ENCODE measurements at places on chromosomes 1 and 21.

DNA sequence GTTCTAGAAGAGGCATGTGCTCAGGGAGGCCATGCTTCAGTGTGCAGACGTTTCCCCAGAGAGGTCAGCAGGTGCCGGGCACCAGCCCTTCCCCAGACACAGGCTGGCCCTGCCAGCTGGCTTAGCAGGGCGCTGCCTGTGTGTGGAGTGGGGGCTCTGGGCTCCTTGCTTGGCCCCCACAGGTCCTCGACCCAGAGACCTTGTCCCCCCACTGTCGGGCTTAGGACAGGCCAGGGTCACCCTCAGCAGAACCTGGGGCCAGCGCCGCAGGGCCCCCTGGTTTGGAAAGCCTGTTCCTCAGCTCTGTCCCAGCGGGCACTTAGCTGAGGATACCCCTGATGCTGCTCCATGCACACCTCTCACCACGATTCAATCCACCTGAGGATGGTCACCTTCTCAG is 172.3 kb upstream of the ARHGEF16 start:
- no peak for DNase-seq

DNA sequence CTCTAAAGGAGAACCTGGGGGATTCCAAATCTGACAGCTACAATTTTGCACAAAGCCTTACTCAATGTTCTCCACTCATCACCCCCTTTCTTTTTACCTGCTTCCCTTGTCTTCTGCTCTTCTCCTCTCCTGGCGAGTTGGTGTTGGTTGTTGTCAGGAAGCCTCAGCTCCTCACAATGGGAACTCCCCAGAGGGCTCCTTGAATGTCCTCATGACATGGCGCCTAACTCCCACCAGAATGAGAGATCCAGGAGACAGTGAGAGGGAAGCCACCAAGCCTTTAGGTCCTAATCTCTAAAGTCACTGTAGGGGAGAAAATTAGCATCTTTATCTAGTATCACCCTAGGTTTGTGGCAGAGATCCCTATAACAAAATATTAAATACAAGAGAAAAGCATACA is 87.8 kb downstream of the SLC16A1 start:
- no peak for DNase-seq

DNA sequence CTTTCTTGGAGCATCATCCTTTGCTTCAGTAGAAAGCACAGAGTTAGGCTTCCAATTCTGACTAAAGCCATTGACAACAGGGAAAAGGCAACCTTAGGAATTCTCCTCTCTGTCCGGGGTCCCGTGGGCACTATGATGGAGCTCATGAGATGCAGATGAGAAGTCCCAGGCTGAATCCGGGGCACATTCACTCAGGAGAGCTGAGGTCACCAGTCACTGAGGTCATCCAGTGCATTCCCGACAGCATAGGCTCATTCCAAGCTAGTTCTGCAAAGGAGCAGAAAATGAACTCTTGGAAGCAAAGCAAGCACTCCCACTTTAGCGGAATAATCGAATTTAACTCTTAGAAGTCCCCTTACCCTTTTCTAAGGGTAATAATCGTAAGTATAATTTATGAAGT is 6.8 kb downstream of the CR1 start:
- no peak for DNase-seq

DNA sequence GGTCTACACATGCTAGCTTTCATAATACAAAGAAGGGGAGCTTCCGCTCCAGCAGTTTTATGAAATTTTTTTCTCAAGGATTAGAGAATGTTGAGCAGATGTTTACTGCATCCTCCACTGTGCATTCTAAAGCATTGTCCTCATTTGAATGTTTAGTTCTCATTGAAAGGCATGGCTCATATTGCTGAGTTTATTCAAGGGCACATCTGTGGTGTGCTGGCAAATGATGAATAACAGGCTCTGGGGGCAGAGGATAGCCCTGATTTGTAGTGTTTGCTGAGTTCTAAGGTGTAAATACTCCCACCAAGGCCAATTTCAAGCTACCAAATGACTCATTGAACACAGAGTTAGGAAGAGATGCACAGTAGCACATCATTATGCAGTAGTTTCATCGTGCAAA is 303.2 kb upstream of the FAM78B start:
- no peak for DNase-seq

- DNase-seq, result no peak
These were observed 1083.1 kb downstream of the PLA2G4A start for GRCh38 chr1:187911820-187912219.

DNA sequence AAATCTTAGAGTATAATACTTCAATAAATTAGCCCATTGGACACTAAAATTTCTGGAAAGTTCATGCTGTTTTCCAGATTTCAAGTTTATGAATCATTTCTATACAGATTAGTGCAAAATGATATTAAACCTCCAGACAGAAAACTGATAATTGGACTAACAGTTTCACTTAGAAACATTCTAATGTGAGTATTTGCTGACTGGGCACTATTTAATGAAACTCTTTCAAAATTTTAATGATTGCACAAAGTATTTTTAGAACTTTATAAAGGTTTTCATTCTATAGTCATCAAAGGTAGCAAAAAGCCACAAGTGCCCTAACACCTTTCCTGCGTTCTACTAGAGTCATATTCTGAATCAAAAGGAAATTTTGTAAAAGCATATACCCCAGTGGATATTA is 81.0 kb downstream of the TTLL7 start:
- DNase-seq, result no peak

- peak; percentile 81 for DNase-seq
These were observed at the start of gene SLC35A3 for GRCh38 chr1:99969729-99970621. TSS of gene SLC35A3 (plus strand) at chr1:99969996. CDS start at chr1:99993555, 23,559 bp downstream.

DNA sequence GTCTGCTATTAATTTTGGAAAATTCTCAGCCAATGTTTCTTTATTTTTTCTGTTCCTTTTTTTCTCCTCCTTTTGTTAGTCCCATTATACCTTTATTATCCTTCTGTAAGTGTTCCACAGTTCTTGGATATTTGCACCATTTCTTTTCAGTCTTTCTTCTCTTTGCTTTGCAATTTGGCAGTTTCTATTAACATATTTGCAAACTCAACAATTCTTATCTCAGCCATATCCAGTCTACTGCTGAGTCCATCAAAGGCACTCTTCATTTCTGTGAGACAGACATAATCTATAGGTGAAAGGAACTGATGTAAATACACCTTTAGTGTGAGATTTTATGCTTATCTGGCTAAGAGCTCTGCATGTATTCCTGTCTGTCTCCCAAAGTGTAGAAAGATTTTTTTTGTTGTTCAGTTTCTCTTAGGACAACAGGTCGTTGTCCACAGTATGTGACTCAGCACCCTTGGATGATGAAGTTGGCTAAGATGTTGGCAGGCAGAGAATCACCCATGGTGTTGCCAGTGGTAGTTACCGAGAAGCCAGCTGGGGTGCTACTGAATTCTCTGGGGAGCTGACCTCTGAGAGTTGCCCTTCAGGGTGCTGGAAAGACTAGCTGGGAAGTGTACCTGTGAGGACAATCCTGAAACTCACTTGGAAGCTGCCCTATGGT is 38.4 kb downstream of the LEPR start:
- no peak for DNase-seq

DNA sequence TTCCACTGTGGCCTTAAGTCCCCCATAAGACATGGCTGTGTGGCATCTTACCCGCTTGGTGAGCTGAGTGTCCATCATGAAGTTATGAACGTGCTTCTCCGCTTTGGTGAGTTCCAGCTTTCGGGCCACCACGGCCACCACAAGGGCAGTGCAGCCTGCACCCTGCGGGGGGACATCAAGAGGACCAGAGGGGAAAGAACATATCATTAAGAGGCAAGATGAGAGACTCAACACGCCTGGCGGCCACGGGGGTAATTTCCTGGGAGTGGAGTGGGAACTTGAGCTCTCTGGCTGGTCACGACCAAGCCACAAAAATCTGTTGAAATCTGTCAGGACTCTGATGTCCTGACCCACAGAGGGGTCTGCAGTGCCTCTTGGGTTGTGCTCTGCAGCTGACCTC is 117.9 kb upstream of the ADAR start:
- DNase-seq, result no peak

- DNase-seq, result no peak
These were observed 25.8 kb downstream of the SHISAL2A start for GRCh38 chr1:52658795-52659194.

GRCh38 chr1:211811848-211812247 is 18.7 kb downstream of the LPGAT1 start:
- DNase-seq, result no peak

GRCh38 chr1:94527447-94528031 is 14.0 kb downstream of the F3 start:
- DNase-seq, result no peak

- DNase-seq, result no peak
These were observed 104.9 kb upstream of the SNX7 start for GRCh38 chr1:98556521-98557158.

DNA sequence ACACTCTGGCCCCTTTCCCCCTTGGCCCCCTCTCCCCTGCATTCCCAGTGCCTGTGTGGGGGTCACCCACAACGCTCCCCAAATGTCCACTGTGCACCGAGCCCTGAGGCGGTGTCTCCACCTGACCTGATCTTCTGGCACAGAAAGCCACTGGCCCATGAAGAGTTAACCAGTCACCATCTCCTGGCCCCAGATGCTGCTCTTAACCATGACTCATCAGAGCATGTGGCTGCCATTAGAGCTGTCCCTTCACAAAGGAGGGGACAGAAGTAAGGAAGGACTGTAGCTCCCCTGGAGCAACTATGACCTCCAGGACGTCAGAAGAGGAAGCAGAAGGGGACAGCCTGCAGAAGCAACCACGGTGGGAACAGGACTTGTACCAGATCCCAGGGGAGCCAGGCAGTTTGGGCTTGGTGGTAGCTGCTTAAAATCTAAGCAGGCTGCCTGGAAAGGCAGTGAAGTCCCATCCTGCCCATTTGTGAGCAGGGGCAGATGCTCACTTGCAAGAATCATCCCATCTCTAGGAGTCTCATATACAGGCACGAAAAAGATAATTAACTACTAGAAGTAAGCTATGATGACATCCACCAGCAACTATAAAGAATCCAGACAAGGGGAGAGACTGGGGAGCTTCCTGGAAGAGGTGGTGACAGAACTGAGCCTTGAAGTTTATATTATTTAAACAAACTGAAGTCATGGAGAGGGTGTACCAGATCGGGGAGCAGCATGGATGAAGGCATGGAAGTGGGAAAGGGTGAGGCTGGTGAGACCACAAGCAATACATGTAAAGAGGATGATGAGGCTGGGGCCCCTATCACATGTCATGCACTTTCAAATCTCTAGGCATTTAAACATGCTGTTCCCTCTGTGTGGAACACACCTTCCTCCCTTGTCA is 1.1 kb upstream of the TTC39A start:
- no peak for DNase-seq

GRCh38 chr1:242197907-242198820 is 199.3 kb upstream of the MAP1LC3C start:
- peak; percentile 19 for DNase-seq

- no peak for DNase-seq
These were observed 25.5 kb upstream of the ZC3H12A start for GRCh38 chr1:37448691-37449417.

GRCh38 chr1:185479796-185480195 is 162.8 kb upstream of the IVNS1ABP start:
- no peak for DNase-seq

- no peak for DNase-seq
These were observed 16.8 kb upstream of the PTPRC start for GRCh38 chr1:198622001-198622400.

GRCh38 chr1:166133276-166133841 is 33.4 kb downstream of the FAM78B start:
- no peak for DNase-seq

- peak; percentile 69 for DNase-seq
These were observed 127.8 kb downstream of the NTMT2 start for GRCh38 chr1:170273291-170274130.

DNA sequence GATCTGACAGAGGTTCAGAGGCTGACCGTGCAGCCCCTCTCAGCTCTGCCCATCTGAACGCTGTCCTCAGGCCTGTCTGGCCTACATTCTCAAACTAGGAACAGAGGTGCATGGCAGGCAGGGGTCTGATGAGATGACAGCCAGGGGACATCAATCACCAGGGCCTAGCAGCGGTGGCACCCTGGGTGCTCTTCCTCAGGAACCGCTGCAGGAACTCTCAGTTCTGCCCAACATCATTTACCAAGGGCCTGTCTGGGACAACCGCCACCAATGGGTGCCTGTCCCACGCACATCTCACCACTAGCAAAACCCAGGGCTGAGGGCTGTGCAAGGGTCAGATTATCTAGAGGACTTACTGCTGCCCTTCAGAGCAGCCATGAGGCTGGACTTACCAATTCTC is 245.7 kb downstream of the TOMM20 start:
- no peak for DNase-seq

- DNase-seq, result no peak
These were observed 398.4 kb upstream of the B3GALT2 start for GRCh38 chr1:193584731-193585239.

- no peak for DNase-seq
These were observed 10.0 kb downstream of the ADAMTS1 start for GRCh38 chr21:26835027-26835713.

DNA sequence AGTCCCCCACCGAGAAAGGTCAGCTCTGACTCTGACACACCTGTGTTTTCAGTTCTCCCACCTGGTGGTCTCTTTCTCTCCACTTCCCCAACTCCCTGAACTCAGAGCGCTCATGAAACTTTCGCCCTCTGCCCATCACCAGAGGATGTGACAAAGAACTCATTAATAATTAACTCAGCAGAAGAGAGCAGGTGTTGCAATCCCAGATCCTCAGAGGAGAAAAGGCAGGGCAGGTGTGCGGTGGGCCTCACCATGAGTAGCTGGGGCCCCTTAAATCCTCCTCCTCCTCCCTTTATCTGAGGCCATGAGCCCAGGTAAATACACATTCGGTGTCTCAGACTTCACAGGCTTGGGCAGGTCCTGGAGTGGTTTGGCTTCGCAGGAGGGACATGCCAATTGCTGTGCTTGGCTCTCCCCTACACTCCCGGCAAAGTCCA is 1.7 kb upstream of the LAMB3 start:
- no peak for DNase-seq

DNA sequence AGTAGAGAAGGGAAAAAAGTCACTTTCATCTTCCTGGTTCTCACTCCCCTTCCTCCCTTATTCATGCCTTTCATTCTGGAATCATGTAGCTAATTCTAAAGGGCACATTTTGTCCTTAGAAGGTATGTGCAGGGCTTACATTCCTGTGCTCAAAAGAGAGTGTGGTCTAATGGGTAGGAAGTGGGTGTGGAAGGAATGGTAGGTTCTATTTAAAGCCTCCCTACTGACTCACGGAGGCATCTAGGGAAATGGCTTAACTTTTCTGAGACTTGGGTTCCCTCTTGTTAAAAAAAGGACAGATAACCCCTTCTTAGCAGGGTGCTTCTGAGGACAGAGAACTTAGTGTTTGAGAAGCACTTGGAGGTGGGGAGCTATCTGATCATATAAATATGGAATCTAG is 249.3 kb upstream of the DUSP10 start:
- no peak for DNase-seq

GRCh38 chr1:245765230-245766000 is 610.6 kb downstream of the KIF26B start:
- no peak for DNase-seq

Data from hindlimb muscle (tissue), 1 donor.